Diencephalon (tissue), 1 donor: ENCODE measurements at places on chromosomes 6 and 20. TPM values are rescaled to one million over a fixed set of nuclear protein-coding genes. Genes with fewer than 3 reads are reported as not detected.

SUMO4 gene
- total RNA-seq, result 6.7 TPM

TRIM10 gene
- 0.23 TPM for total RNA-seq

TGM3 gene
- 0.46 TPM for total RNA-seq

OTOR gene
- total RNA-seq, result not detected

TBC1D32 gene
- 46.6 TPM for total RNA-seq

CYP24A1 gene
- 1.2 TPM for total RNA-seq

TFAP2B gene
- total RNA-seq, result 0.46 TPM

FLRT3 gene
- total RNA-seq, result 45.4 TPM

BCLAF1 gene
- total RNA-seq, result 173 TPM

TULP1 gene
- total RNA-seq, result not detected

PAK5 gene
- total RNA-seq, result 33.0 TPM

HLA-DQA2 gene
- not detected for total RNA-seq

CENPW gene
- 4.2 TPM for total RNA-seq

SLC22A1 gene
- 0.46 TPM for total RNA-seq

NINL gene
- total RNA-seq, result 22.1 TPM

PRL gene
- 0.23 TPM for total RNA-seq

BPIFB2 gene
- total RNA-seq, result not detected
